ENCODE measurements at places on chromosomes 2 and 18.

- DNase-seq, result no peak
Observed at GRCh38 chr2:161241894-161242293, 66.3 kb upstream of the PSMD14 start.

DNA sequence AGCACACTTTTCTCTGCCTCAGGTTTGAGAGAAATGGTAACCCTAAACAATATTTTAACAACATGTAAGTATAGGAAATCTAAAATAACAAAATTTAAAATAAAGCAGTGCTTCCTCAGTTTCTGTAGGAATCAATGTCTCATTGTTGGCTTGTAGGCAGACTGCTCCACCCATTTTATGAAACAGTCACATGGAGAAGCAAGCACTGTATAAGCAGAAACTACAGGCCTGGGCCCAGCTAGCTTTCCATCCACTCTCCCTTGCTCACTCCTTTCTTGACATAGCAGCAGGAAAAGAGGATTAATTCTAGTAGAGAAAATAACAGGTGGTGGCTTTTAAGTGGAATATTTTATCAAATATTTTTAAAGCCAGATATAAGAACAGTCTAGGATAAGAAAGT is 97.2 kb downstream of the PLEKHM3 start:
- no peak for DNase-seq

DNA sequence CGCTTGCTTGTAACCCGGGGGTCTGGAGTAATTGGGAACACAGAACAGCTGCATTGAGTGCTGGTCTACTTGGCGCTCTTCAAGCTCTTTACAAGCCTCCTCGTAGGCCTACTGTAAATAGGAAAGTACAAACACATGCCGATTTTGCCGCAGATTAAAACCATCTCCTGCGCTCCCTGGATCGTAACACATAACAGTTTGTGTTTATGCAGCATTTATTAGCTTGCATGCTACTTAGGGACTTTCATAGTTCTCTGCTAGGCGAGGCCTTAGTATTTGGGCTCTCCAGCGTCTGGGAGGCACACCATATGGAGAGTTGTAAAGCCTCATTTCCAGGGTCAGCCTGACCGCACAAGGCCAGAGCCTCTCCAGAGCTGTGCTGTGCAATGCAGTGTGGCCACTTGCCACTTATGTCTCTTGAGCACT is 84.0 kb upstream of the HAAO start:
- DNase-seq, result no peak

GRCh38 chr18:22683196-22683676 is 249.9 kb upstream of the RBBP8 start:
- DNase-seq, result no peak

GRCh38 chr2:239600001-239600593 is 199.3 kb upstream of the HDAC4 start:
- DNase-seq, result no peak

- DNase-seq, result no peak
Observed at GRCh38 chr18:9032519-9032918, 70.0 kb upstream of the NDUFV2 start.

GRCh38 chr18:31197676-31198075 is 35.0 kb upstream of the DSC1 start:
- no peak for DNase-seq

Measured in stimulated activated CD8-positive, alpha-beta memory T cell treated with anti-CD3 and anti-CD28 coated beads, Interleukin-4, amount 100 ng/mL, for 1 hour (primary cell).